KBM-7 (cell line): ENCODE measurements at places on chromosomes 12 and 14.

DNA sequence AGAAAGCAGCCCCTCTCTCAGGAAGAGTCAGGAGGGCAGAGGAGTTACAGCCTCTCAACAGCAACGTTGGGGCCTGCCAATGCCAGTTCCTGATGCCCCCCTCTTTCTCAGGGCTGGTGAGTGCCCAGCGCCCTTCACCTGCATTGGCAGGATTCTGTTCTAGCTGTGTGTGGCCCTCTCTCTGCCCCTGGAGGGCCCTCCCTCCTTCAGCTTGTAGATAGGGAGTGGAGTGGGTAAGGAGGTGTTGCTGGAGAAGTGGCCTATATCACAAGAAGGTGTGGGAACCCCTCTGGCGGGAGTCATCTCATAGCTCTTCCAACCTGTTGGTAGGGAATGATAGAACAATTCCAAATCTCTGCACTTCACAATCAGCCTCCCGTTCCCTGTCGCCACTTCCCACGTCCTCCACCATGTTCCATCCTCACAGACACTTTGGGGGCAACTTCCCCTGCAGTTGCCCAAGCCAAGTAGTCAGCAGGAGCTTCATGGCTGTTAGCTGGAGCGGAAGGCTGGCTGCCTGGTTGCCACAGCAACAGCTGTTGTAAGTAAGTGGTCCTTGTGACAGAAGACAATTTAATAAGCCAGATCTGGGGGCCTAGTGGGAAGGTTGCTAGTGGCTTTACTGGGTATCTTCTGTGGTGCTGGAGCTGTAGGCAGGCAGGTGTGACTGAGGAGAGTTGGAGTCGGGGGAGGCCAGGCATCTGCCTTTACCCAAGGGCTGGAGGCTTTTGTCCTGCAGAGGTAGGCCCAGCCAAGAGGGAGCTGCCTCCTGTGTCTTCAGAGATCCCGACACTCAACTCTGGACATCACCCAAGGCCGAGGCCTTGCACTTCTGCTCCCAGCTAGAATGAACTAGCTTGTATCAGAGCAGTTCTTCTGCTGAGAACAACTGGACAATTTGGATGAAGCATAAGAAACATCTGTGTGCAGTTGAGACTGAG lies 38.4 kb downstream of the GALNT16 start:
- no peak for DNase-seq

DNA sequence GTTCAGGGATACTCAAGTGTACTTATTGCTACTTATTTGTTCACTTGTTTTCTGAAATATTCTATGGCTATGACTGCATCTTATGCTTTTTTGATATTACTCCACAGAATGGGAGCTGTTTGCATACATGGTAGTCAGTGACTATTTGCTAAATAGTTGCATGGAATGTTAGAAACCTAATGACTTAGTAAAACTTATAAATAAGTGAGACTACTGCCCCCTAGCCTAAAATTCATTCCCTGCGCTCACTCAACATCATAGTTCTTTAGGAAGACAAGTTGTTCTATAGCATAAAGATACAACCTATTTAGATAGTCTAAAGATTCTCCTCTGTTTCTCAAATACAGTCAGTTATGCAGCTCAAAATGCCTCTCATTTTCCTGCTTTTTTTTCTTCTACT lies 305.5 kb downstream of the CEP128 start:
- no peak for DNase-seq

- no peak for DNase-seq
Measured at GRCh38 chr14:91337699-91338335, 79.8 kb downstream of the CCDC88C start.

DNA sequence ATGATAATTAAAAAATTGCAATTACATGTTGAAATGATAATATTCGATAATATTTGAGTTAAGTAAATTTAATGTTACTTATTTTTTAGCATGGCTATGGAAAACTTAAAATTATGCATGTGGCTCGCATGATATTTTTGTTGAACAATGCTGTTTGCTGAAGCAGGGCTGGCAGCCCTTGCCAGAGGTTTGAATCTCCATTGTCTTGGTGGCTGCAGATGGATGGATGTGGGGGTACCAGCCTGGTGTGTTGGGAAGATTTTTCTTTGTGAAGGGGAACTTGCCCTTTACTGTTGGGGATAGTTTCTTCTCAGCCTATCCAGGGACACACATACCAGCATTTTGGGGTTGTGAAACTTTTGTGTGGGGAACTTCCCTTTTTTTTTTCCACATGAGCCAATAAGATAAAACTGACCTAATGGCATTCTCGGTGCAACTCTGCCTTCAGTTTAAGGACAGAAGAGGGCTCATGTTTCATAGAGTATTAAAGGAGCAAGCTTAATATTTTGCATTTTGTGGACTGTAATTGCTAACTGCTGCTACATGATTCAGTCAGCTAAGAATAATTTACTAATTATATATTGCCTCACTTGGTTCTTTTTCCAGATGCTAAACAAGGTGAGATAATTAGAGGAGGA lies 8.8 kb downstream of the RASSF3 start:
- peak; percentile 95 for DNase-seq

DNA sequence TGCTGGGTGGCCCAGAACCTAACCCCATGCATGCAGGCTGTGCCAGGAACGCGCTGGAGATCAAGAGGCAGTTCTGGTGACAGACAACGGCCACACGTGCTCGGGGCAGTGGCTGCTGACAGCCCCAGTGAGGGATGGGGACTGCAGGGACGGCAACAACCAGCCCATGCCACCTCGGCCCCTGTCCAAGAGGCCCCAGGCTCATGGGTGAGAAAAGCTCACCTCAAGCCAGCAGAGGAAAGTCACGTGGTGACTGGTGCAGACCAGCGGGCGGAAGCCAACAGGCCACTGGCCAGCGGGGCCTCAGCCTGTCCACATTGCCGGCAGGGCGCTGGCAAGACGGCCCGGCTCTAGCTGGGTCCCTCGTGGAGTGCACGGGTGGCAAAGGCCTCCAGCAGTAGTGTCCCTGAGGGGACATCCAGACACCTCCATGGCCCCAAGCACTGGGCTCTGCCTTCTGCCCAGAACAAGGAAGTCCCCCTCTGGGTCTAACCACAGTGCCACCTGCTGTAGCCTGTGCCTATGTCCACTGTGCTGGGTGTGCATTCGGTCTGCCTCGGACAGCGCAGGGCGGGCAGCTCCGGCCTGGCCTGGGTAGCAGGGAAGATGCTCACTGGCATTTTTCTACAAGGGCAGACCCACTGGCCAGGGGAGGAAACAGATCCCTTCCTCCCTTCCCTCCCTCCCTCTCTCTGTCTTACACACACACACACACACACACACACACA lies 134.1 kb downstream of the NCOR2 start:
- no peak for DNase-seq

GRCh38 chr14:75047506-75047905 lies 3.8 kb downstream of the MLH3 start:
- no peak for DNase-seq
